ENCODE measurements at places on chromosomes 12 and 14. TPM values are rescaled to one million over a fixed set of nuclear protein-coding genes. Genes with fewer than 3 reads are reported as not detected.

DNA sequence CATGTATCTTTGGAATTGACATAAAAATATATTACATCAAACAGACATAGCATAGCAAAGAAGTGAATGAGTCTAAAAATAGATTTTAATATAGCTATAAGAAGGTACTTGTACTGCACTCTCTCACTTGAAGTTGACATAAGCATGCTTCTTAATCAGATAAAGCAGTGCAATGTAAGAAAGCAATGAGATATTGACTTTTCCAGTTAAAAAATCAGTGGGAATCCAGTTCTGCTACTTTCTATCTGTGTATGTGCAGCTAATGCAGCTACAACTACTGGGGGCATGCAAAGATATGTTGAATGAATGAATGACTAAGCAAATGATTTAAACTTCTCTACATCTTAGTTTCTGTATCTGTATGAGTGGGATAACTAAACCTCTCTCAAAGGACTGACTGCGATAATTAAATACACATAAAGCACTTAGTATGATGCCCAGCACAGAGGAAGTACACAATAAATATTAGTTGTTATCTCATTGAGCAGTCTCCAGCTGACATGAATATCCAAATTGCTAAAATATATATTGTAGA lies 10.3 kb downstream of the WASHC3 start:
- no peak for DNase-seq
- H3K4me1 ChIP-seq = no peaks in the 10 kb centered on the region
- H3K27me3 ChIP-seq = no peaks in the 10 kb centered on the region
- H3K27ac ChIP-seq = no peak overlapping the region
- no peak overlapping the region for H3K4me3 ChIP-seq
- no peaks in the 10 kb centered on the region for H3K36me3 ChIP-seq

- H3K27ac ChIP-seq = no peak overlapping the region
- H3K4me1 ChIP-seq = no peaks in the 10 kb centered on the region
- H3K4me3 ChIP-seq = peak overlapping the region; percentile 34
- peaks cover 24% of the 10 kb centered on the region for H3K27me3 ChIP-seq
- peak; percentile 20 for DNase-seq
These were observed 2.4 kb downstream of the CCDC177 start for GRCh38 chr14:69572030-69572840.

DNA sequence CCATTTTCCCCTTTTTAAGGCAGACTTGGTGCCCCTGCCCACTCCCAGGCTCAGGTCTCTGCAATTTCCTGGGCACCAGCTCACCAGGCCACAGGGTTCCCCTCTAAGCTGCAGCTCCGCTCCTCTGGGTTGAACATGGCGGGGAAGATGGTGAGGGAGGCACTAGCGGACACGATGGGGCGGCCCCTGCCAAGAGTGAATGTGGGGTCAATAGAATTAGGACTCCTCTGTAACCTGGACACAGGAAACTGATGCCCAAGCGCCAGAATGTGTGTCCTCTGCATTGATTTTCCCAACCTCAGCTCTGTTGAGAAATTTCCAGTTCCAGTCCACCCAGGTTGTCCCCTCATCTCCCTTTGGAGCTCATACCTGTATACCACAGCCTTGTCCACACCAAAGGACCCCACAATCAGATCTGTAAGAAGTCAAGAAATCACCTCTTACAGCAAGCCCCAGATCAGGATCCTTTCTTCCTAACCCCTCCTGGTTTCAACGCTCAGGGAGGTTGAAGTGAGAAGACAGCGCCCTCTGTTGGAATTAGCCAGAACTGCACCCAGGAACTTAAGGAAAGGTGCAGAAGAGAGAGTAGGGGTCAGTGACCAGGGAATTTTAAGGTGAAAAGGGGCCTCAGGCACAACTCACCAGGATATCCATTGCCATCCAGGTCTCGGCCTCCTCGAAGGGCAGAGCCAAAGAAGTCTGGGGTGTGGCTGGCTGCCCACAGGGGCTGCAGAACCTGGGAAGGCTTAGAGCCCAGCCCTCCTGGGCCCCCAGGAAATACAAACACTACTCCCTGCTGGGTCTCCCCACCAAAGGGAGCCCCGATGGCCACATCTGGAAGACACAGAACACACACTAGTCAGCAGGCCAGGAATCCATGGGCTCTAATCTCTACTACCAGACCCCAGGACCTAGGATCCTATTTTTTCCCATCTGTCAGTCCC lies 14.7 kb downstream of the ITGA5 start:
- H3K4me3 ChIP-seq = no peak overlapping the region
- no peaks in the 10 kb centered on the region for H3K27me3 ChIP-seq
- H3K27ac ChIP-seq = peak overlapping the region; percentile 31
- no peaks in the 10 kb centered on the region for H3K4me1 ChIP-seq

GRCh38 chr12:32183650-32184049 lies 77.0 kb downstream of the BICD1 start:
- H3K36me3 ChIP-seq = no peaks in the 10 kb centered on the region
- H3K27ac ChIP-seq = no peak overlapping the region
- no peak for DNase-seq

- no peak overlapping the region for H3K27ac ChIP-seq
- H3K27me3 ChIP-seq = no peaks in the 10 kb centered on the region
- no peaks in the 10 kb centered on the region for H3K36me3 ChIP-seq
- no peak for DNase-seq
- no peak overlapping the region for H3K4me3 ChIP-seq
These were observed 3.9 kb downstream of the SNAPC1 start for GRCh38 chr14:61766151-61766550.

KITLG gene
- 19.0 TPM for total RNA-seq
